Activated CD4-positive, alpha-beta memory T cell treated with anti-CD3 and anti-CD28 coated beads for 36 hours (primary cell): ENCODE measurements at places on chromosomes 1 and 21. TPM values are rescaled to one million over a fixed set of nuclear protein-coding genes. Genes with fewer than 3 reads are reported as not detected.

DNA sequence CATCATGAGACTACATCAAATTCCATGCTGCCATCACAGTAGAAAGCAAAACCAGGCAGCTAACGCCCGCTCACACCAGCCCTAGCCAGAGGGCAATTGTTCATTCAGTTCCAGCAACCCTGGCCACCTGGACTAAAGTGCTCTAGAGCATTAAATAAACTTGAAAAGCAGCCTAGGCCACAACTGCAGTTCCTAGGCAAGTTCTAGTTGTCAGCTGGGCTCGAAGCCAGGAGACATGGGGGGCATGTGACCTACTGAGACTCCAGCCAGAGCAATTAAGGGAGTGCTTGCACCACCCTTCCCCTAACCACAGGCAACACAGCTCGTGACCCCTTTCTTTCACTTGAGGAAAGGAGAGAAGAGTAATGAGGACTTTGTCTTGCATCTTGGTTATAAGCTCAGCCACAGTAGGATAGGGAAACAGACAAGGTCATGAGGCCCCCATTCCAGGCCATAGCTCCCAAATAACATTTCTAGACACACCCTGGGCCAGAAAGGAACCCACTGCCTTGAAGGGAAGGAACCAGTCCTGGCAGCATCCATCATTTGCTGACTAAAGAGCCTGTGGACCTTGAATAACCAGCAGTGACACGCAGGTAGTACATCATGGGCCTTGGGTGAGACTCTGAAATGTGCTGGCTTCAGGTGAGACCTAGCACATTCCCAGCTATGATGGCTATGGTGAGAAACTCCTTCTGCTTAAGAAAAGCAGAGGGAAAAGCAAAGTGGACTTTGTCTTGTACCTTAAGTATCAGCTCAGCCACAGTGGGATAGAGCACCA, 77.0 kb downstream of the ZZZ3 start:
- DNase-seq, result no peak

- DNase-seq, result no peak
These were observed 4.1 kb downstream of the ETV3L start for GRCh38 chr1:157095551-157095950.

DNA sequence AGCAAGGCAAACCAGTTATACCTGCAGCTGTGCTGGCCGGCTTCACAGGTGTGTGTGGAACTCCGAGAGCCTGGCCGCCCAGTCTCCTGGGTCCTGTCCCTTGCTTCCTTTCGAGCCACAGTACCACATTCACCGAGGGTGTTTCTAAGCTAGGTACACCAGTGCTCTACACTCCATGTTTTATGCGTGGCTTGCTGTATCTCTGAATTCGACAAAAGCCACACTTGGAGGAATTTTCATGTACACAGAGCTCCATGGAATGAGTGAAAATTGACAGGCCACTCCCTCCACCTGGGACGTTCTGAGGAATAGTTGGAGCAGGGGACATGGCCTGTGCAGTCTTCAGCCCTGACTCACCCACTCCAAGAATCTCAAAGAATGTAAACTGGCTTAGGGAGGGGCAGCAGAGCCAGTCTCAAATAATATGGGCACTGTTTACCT, 14.0 kb downstream of the ETS2 start:
- no peak for DNase-seq

GRCh38 chr1:93888900-93889299, 9.9 kb upstream of the DNTTIP2 start:
- no peak for DNase-seq

- DNase-seq, result no peak
These were observed 242.0 kb downstream of the FOXD2 start for GRCh38 chr1:47679826-47680225.

DNA sequence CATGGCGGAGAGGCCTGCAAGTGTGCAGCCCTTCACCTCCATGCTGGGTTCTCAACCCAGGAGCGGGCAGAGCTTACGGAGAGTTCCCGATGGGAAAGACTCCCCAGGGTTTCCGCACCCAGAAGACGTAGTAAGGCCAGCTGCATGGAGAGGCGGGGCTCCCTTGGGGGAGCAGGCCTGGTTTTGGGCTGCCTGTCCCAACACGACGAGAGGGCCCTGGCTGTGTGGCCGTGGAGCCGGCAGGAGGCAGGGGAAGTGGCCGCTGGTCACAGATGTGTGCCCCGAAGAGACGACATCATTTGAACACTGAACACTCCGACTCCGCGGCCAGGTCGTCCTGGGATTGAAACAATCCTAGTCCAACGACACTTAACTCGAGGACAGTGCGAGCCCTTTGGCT, 57.0 kb downstream of the MORN1 start:
- DNase-seq, result no peak

DNA sequence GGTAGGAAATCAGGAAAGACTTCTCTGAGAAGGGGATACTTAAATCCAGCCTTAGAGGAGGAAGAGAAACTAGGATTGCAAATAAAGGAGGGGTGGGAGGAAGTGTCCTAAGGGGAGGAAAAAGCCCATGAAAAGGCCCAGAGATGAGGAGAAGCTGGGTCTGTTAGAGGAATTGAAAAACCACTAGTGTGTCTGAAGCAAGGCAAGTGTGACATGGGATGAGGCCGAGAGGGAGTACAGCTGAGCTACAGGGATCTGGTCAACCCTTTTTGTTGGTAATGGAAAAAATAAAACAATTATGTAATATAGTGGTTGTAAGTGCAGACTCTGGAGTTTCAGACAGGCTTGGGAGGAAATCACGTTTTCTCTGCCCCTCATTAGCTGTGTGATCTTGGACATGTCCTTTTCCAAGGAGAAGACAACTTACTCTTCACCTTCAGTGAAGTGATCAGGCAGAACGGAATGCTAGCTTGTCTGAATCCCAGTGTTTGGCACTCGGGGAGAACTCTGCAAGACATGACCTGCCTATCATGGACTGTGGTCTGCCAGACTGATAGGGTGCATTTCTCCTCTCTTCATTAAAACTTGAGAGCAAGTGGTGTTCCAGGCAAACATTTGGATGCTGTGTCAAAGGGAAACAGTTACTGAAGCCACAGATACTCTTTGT, 7.4 kb upstream of the S100A10 start:
- no peak for DNase-seq

DNA sequence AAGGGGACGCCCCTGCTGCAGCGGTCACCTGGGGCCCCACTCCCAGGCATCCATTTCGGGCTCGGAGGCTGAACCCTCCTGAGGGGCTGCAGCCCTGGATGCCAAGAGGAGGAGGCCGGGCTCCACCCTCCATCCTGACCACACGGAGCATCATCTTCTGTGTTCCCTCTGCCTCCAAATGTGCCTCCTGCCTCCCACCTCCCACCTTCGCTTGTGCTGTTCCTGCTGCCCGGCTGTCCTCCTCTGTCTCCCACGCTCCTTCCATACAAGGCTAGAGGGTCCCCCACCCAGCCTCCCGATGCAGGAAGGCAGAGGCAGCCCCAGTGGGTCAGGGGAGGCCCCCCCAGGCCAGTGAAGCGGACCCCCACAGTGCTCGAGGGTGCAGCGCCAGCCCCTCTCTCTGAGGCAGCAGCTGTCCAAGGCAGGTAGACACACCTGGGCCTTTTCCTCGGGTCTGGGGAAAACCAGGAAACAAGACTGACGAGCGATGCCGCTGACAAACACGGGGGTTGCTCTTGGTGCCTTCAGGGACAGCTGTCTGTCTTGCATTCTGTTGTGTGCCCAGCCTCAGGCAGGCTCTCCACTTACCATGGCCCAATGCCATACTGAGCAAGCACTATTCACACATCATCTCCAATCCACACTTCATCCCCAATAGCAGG, 16.8 kb upstream of the PLEKHG5 start:
- DNase-seq, result no peak

- no peak for DNase-seq
These were observed 93.4 kb upstream of the SOD1 start for GRCh38 chr21:31566064-31566463.

DNA sequence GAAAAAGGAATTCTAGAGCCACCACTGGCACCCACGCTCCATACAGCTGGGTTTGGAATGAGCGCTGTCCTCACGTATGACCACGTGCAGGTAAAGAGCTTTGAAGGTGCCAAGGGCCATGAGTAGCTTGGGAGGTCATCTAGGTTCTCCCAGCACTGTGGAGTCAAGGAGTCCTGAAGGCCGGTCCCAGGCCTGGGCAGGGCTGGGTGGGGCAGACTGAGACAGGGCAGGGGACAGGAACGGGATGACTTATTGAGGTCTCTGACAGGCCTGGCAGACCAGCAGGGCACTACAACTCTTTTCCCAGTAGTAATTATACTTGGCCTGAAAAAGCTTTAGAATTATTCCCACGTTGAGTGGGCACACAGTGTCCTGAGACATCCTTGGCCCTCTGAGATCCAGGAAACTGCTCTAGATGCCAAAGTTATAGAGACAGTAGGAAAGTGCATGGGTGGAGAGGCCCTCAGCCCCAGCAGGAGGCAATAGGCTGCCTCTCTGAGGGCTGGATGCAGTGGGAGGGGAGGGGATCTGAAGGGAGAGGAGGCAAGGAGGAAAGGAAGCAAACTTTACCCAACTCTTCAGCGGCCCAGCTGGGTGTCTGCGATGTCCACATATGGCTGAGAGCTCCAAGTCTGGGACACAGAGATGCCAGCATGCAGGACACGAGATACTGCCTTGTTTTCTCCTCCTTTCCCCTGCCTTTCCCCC, 1.8 kb upstream of the CDA start:
- DNase-seq, result no peak

Gene DSTYK
- 9.8 TPM for total RNA-seq

Gene RIMS3
- 4.0 TPM for total RNA-seq

Gene ACTL8
- total RNA-seq, result not detected

Gene CD101
- total RNA-seq, result 0.14 TPM

Gene TAS1R1
- not detected for total RNA-seq
